ENCODE measurements at places on chromosomes 12 and 14. TPM values are rescaled to one million over a fixed set of nuclear protein-coding genes. Genes with fewer than 3 reads are reported as not detected.

The CLEC1A gene
- 3.9 TPM for total RNA-seq

DNA sequence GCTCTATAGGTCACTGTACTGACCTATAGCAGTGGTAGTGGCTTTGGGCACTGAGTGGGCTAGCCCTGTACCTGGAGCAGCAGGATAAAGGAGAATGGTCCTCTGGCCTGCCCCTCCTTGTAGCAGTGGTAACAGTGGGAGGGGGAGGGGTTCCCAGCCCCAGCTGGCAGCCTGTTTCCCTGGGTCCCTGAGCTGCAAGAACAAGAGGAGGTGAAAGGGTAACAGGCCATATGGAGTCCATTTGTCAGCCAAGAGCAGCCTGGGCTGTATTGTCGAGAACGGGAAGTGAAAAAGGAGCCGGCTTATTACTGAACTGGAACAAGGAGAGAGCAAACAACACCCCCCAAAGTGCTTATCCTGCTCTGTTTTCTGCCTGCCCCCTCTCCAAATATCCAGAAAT, 73.8 kb upstream of the SRSF5 start:
- DNase-seq, result no peak

DNA sequence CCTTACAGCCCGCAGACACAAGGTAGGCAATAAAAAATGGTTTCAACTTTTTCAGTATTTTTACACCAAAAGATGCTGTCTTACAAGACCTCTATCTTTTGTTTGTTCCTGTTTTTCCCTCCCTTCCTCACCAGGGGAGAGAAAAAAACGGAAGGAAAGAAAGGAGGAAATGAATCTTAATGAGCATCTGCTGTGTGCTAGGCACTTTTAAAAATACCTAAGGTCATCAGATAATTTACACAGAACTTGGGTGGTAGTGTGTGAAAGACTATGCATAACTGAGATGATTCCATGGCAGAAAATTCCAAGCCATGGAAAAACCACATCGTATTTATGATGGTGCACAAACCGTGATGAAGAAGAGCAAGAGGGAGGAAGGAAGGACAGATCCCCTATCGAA, 121.2 kb downstream of the DIP2B start:
- DNase-seq, result no peak

The RPS29 gene
- total RNA-seq, result 1,080 TPM

- no peak for DNase-seq
These were observed 104.6 kb downstream of the TBX3 start for GRCh38 chr12:114579389-114579788.

The A2M gene
- total RNA-seq, result 634 TPM

Data from left cardiac atrium (tissue), 4 donors.